Foreskin keratinocyte (primary cell): ENCODE measurements at places on chromosomes 16 and 17. TPM values are rescaled to one million over a fixed set of nuclear protein-coding genes. Genes with fewer than 3 reads are reported as not detected.

MRC2 gene
- 32.7 and 37.9 TPM in 2 replicates for polyA plus RNA-seq

MLYCD gene
- 1.2 and 1.4 TPM in 2 replicates for polyA plus RNA-seq

LRRC37A gene
- polyA plus RNA-seq, result 0.28 and 0.94 TPM in 2 replicates

PLA2G10 gene
- 0.79 and 0.90 TPM in 2 replicates for polyA plus RNA-seq

TMEM132E gene
- polyA plus RNA-seq, result not detected in 2 replicates

TP53TG3F gene
- not detected in 2 replicates for polyA plus RNA-seq

CCL1 gene
- polyA plus RNA-seq, result not detected in 2 replicates

ARRB2 gene
- polyA plus RNA-seq, result 27.9 and 30.4 TPM in 2 replicates

KCNJ12 gene
- polyA plus RNA-seq, result 0.06 TPM in 2 replicates

RNF227 gene
- polyA plus RNA-seq, result 1.5 TPM in 2 replicates

PPP1R1B gene
- 0.67 and 1.3 TPM in 2 replicates for polyA plus RNA-seq

SOST gene
- polyA plus RNA-seq, result 0.03 TPM in 1 of 2 replicates, not detected in the other

SHBG gene
- polyA plus RNA-seq, result 0.19 and 0.32 TPM in 2 replicates

MT1X gene
- polyA plus RNA-seq, result 178 and 346 TPM in 2 replicates

HSD17B2 gene
- 1.5 and 2.0 TPM in 2 replicates for polyA plus RNA-seq

GAST gene
- polyA plus RNA-seq, result 0.62 and 0.78 TPM in 2 replicates

ATP6V0C gene
- polyA plus RNA-seq, result 213 and 228 TPM in 2 replicates

CD68 gene
- 21.0 and 23.7 TPM in 2 replicates for polyA plus RNA-seq

KRT17 gene
- polyA plus RNA-seq, result 3,974 and 4,528 TPM in 2 replicates

ANKRD40CL gene
- not detected in 2 replicates for polyA plus RNA-seq

DVL2 gene
- polyA plus RNA-seq, result 28.0 and 31.2 TPM in 2 replicates

KRTAP2-3 gene
- 1.2 and 4.2 TPM in 2 replicates for polyA plus RNA-seq

P3H4 gene
- polyA plus RNA-seq, result 9.1 and 11.8 TPM in 2 replicates

CHD9NB gene
- polyA plus RNA-seq, result 0.48 and 0.50 TPM in 2 replicates

GNG13 gene
- not detected in 2 replicates for polyA plus RNA-seq

FOXO3B gene
- polyA plus RNA-seq, result 0.19 and 0.54 TPM in 2 replicates

CACNG3 gene
- not detected in 2 replicates for polyA plus RNA-seq

KRT9 gene
- polyA plus RNA-seq, result 1.4 and 1.7 TPM in 2 replicates

KAT8 gene
- 26.7 and 29.5 TPM in 2 replicates for polyA plus RNA-seq

NPIPA3 gene
- 7.4 and 9.8 TPM in 2 replicates for polyA plus RNA-seq

TRPV3 gene
- 2.3 and 3.5 TPM in 2 replicates for polyA plus RNA-seq

TBC1D3E gene
- polyA plus RNA-seq, result 0.03 TPM in 1 of 2 replicates, not detected in the other

TRIM72 gene
- not detected in 2 replicates for polyA plus RNA-seq

TSPOAP1 gene
- 0.32 and 0.39 TPM in 2 replicates for polyA plus RNA-seq

SAMD14 gene
- 1.4 and 2.4 TPM in 2 replicates for polyA plus RNA-seq

LAT gene
- polyA plus RNA-seq, result 2.3 and 2.4 TPM in 2 replicates

BRD7 gene
- polyA plus RNA-seq, result 48.7 and 58.9 TPM in 2 replicates

NOD2 gene
- polyA plus RNA-seq, result 0.44 and 0.45 TPM in 2 replicates

GLTPD2 gene
- polyA plus RNA-seq, result not detected in 2 replicates
